Stimulated activated CD4-positive, alpha-beta T cell treated with anti-CD3 and anti-CD28 coated beads, Interleukin-4, amount 100 ng/mL, for 4 hours (primary cell): ENCODE measurements at places on chromosomes 5 and 9.

GRCh38 chr5:158135682-158136179 is 276.8 kb upstream of the CLINT1 start:
- no peak for DNase-seq

GRCh38 chr5:165914456-165914855 is 2377.0 kb upstream of the WWC1 start:
- no peak for DNase-seq

DNA sequence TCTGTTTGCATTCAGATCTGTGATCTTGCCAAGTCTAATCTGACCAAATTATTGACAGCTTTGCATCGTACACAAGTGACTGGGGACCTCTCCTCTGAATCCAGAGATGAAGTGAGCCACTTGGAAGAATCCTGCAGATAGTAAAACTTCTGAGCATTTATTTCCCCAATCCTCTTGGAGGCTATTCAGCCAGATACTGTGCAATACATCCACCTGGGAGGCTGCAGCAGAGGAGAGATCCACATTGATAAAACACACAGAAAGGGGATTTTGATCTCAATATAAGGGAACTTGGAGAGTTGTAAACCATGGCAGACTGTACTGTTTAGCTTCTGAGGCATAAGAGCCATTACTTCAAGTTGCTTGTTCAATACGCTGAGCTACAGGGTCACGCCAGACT is 654.6 kb downstream of the MTRR start:
- DNase-seq: no peak

DNA sequence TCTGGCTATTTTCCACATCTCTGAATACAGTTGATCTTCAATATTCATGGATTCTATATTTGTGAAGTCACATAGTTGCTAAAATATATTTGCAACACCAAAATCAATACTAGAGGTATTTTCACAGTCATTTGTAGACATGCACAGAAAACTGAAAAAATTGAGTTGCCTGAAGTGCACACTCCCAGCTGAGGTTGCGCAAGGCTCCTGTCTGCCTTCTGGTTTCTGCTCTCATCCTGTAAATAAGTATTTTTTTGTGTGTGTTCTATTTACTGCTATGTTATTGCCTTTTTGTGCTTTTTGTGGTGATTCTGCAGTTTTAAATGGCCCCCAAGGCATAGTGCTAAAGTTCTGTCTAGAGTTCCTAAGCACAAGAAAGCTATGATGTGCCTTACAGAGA is 371.1 kb upstream of the GRAMD2B start:
- no peak for DNase-seq

- DNase-seq: no peak
Measured at GRCh38 chr5:56686337-56687195, 128.8 kb upstream of the MAP3K1 start.

DNA sequence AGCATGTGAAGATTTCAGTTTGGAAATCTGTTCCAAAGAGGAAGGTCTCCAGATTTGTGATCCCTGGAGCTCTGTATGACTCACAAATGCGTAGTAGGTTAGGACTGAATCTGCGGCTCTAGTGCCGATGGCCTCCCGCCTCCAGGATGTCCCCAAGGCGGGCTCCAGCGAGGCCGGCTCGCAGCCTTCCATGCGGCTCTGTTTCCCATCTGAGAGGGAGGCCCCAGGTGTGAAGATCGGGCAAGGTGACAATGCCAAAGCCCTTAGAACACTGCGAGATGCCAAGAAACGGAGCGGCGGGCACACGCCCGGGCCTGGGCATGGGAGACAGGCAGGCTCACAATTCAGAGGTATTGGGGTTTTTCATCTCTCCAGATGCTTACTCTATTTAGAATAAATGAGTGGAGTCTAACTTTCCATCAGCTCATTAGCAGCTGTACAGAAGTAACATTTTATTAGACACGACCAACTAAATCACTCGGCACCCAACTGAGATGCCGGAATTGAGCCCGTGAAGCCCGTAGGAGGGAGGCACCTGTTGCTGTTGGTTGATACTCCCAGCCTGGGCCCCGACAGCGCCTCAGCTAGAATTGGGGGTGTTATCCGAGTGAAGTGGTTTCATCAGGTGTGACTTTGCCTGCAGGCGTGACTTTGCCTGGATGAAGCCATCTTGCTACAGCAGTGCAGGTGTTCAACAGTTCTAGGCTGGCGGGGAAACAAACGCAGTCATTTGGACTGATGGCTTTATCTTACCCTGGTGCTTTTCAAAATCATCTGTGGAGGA is 7.4 kb upstream of the MRPS2 start:
- no peak for DNase-seq

GRCh38 chr5:79707535-79707934 is 17.9 kb downstream of the CMYA5 start:
- DNase-seq: no peak

- DNase-seq: no peak
Measured at GRCh38 chr5:71457106-71457505, 1.7 kb downstream of the BDP1 start.

- DNase-seq: no peak
Measured at GRCh38 chr9:81575956-81576355, 113.4 kb downstream of the TLE1 start.

- no peak for DNase-seq
Measured at GRCh38 chr5:178940569-178941360, at the start of gene ZNF454. Gene ZNF454, plus strand, starts transcription at chr5:178941198. Its CDS starts 1,594 bp downstream, at chr5:178942792.

DNA sequence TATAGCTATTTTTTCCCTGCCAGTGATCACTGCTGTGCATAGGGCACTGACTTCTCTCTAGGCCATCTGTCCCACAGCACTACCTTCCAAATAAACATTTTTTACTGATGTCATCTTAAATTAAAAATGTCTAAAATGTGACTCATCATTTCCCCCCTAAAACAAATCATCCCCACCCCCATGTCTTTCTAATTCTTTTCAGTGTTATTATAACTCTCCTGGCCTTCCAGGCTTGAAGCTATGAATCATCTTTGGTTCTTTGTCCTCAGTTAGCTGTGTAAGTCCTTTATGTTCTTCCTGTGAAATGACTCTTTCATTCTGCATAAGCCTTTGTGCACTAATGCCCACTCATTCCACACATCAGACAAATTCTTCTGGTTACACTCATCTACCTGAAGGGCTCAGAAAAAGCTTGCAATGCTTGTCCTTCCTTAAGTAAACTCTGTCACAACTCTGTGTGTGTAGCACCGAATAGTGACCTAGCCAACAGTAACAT is 78.1 kb downstream of the CFAP95 start:
- DNase-seq: no peak

- DNase-seq: no peak
Measured at GRCh38 chr5:134979416-134979815, 11.7 kb downstream of the CATSPER3 start.

DNA sequence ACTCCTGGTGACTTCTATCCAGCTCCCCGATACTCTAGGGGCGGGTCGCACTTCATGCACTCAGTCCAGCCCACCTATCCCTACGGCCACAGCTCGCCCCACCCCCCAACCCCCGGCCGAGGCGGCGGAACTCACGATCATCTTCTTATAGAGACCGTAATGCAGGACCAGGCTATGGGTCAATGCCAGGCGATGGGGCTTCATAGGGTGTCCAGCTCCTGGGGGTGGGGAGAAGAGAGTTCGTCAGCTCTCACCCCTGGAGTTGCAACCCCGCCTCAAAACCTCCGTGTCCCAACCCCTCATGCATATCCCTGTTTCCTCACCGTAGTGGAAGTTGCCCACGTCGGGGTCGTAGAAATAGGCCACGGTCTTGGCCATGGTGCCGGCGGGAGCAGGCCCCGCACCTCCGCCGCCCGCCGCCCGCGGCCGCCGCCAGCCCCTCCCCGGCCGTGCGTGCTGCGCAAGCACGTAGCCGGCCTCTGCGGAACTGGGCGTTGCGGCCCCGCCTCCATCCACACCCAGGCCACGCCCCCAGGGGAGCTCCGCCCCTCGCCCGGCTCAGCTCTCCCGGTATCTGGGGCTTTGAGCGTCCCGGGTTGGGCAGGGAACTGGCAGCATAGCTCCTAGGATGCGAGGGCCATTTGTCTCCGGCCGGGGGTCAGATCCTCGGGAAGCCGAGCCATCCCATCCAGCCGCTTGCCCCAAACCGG is at the start of the genes HDAC3 and RELL2:
Gene HDAC3 (minus strand): TSS at position 437 of the 710 bp plus-strand sequence. CDS start 59 bp downstream, at position 378.
Gene RELL2 (plus strand): TSS at position 585 of the 710 bp plus-strand sequence. CDS start 1,229 bp downstream, outside the sequence.
- DNase-seq: peak; percentile 95

DNA sequence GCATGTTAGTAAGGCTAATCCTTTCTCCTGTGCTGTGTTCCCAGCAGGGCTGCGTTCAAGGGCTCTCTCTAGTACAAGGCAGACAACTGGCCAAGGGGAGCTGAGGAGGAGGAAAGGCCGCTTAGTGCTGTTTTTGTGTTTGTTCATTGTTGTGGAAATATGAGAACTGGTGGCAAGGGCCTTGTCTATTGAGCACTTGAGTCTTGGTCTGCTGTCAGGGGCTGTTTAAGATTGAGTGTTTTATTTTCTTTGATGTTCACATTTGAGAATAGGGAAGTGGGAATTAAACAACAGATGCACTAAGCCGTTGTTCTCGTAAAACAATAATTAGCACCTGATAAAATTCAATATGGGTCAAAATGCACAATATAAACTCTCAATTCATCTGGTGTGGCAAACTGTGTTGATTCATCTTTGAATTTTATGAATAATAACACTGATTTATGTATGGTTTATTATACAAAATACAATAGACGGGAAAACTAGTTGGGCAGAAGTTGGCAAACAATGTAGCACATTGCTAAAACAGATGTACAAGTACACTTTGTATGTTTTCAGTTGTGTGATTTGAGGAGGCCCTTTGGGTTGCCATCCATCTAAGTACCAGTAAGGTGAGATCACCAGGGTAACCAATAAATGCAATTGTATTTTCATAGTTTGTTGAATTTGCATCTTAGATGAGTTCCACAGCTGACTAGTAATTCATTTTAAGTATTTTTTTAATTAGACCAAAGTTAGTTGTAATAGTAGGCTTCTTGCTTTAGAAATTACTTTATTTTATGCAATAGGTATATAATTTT is 97.6 kb upstream of the GRHPR start:
- no peak for DNase-seq

DNA sequence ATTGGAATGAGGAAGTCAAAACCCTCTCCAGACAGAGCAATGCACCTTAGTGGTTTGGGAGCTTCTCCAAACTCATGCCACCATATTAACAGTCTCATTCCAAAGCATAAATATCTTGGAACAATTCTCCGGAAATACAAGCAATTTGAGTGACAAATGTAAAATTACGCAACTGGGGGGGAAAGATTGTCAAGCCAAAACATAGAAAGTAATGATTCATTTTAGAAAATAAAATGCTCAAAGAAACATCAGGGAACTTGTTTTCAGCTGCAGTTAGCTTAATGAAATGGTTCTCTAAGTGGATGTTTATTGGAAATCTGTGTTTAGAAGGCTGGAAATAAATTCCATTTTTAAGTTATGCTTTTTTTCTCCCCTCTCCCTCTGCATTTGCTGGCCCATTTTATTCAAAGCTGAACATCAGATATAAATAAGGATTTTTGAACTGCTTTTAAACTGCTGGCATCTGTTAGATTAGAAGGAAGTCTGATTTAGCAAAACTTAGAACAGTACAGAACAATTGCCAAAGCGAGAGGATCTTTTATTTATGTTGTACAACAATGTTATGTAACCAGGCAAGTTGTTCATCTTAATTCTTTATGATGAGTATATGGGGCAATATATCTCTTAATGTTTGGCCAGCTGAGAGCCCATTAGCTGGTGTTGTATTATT is 551.9 kb downstream of the PRELID2 start:
- no peak for DNase-seq

DNA sequence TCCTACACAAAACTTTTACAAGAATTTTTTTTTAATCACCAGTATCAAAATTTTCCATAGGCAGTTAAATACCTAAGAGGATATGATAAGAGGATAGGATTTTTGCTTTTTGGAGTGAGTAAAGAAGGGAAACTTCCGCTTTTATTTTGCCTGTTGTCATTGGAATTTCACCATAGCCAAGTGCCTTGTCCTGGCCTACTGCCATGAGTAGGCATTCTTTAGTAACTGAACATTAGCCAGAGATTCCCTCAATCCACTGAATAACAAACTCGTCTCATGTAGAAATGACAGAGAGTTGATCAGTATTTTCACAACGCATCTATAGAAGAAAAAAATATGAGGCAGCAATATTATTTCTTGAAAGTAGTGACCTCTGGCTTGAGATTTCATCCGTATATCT is 289.6 kb upstream of the ADAMTSL1 start:
- DNase-seq: no peak

GRCh38 chr5:176577312-176578176 is 28.4 kb downstream of the CDHR2 start:
- DNase-seq: no peak

GRCh38 chr5:167304834-167305469 is 986.5 kb upstream of the WWC1 start:
- no peak for DNase-seq

DNA sequence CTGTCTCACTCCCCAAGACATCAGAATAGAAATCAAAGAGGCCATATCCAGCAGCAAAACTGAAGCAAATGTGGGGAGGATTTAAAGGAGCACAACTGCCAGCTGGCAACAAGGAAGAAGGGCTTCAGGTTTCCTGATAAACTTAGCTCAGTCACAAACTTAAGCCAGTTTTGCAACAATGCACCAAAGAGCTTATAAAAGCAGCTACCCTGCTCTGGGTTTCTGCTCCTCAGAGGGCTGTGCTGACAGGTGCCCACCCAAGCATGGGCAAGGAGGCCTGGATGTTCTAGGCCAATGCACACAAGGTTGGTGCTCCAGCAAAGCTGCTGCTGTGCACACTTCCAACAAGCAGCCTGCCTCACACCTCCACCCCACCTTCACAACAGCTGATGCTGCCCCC is 132.9 kb downstream of the SIL1 start:
- no peak for DNase-seq

GRCh38 chr5:79105868-79106267 is 5.7 kb upstream of the BHMT start:
- DNase-seq: no peak

GRCh38 chr5:177425801-177426565 is 493 bp upstream of the GRK6 start:
- DNase-seq: peak; percentile 97

DNA sequence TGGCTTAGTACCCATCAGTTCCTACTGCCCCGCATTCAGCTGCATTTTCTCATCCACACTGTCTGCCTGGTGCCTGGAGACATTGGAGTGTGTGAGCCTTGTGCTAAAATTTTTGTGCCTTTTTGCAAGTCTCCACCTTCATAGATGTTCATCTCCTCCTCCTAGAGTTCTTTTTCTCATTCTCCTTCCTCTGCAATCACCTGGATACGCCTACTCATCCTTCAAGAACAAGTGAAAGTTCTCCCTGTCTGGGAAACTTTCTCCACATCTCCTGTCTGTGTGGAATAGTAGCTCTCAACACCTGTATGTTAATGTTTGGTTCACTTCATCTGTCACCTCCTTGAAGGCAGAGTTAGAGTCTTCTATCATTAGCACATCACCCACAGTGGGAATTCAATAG is 125.7 kb upstream of the FBXL17 start:
- no peak for DNase-seq

- DNase-seq: no peak
Measured at GRCh38 chr5:7503564-7503963, 107.6 kb downstream of the ADCY2 start.

- DNase-seq: peak; percentile 38
Measured at GRCh38 chr9:95505717-95506427, 10.9 kb downstream of the PTCH1 start.
